ENCODE measurements at places on chromosomes 5 and 9.

DNA sequence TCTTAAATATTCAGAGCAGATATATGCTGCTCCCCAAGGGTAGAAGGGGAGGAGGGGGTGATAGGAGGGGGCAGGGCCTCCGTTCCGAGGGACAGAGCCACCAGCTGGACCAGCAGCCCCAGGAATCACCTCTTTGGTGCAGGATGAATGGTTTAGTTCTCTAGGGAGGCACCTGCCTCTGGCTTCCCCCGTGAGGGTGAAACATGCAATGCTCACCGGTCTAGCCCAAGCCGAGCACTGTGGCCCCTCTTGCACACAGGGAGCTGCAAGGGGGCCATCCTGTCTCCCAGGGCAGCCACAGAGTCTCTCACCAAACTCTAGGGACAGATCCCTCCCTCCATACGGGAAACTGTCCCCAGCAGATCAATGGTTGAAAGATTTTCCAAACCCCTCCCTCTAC lies 163.7 kb downstream of the DAB2IP start:
- ATAC-seq, result no peak

DNA sequence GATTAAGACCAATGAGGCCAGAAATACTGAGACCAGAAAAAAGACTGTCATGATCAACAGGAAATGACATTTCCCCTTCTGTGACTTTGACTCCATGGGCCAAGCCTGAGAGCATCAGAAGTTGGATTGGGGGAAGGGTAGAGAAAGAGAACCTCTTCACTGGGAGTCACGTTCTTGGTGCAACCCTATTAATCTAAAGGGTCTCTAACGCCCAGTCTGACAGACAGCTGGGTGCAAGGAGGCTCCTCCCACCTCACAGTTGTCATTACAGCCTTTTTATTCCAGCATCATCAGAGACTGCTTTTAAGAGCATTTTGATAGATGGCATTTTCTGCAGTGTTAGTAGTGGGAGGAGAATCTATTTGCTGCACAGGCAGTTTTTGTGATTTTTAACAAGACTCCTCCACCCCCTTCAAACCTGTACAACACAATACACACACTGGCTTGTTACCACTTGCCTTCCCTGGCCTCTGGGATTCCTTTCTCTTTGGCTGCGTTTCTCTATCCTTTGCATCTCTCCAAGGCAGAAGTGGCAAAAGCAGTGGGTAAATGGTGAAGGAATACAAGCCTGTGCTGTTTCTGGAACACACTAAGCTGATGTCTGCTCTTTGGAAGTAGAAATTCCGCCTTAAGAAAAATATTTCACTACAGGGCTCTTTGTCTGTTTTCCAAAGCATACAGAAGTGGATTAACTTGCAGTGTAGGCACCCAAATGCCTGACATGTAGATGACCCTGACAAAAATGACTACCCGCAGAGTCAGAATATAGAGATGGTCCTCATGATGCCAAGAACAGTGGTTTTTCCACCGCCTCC lies 310.4 kb upstream of the ZNF608 start:
- no peak for ATAC-seq

GRCh38 chr9:26129217-26129616 lies 451.0 kb upstream of the TUSC1 start:
- no peak for ATAC-seq

DNA sequence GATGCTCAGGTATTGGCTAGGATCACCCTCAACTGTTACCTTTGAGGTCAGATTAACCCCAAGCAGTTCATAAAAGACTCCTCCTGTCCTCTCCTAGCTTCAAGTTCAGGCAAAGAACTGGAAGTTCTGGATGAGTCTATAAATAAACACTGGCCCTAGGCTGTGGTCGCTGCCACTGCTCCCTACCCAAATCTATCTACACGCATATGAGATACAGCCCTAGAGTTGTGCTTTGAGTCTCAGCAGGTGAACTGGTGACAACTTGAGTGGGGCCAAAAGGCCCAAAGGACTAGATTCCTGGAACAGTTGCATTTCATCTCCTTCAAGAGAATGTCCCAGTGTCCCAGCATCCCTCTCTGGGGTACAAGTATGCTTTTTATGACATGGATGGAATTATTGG lies 62.6 kb downstream of the SAXO1 start:
- ATAC-seq, result no peak

DNA sequence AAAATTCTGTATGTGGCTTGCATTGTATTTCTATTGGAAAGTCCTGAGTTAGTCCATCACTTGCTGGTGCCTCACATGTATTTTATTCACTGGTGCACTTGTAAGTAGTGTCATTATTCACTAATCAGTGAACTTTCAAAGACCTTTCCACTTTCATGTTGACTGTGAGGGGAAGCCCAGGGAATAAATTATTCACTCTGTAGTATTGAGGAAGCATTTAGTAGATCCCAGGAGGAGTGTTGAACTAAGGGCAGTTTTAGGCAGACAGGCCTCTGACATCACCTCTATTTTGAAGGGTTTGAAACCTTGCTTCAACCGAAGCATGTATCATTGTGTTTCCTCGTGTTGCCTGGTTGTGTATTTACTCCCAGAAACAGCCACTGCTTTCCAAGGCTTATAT lies 705.4 kb upstream of the RIOK2 start:
- ATAC-seq, result no peak
